ENCODE measurements at places on chromosomes 4 and X.

GRCh38 chrX:36407836-36408235 lies 488.3 kb downstream of the CFAP47 start:
- no peak for DNase-seq

DNA sequence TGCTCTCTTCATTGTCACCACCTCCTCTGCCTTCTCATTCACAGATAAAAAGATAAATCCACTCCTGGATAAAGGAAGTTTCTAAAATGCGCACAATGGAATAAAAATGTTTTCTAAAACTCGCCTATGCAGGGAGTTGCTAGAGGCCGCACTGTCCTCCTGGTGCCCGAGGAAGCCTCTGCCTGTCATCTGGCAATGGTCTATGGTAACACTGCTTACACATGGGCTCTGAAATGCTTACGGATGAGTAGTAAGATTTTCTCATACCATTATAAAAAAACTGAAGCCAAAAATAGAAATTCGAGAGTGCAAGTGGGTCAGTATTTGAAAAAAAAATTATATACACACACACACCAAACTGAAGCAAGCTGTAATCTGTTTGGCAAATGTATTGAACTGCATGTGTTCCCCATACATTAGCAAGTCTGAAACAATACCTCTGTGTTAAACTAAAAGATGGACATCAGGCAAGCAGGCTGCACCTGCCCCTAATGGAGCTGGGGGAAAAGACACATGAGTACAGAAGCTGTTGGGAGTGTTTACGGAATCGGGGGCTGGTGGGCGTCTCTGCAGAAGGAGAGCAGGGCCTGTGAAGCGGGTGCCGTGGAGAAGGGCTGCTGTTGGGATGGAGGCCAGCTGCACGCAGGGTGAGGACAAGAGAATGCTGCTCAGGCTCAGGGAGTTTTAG lies 103.3 kb upstream of the FAT1 start:
- no peak for DNase-seq

GRCh38 chr4:78770091-78770642 lies 6.0 kb upstream of the BMP2K start:
- no peak for DNase-seq

GRCh38 chr4:1166509-1167243 lies 5.7 kb downstream of the SPON2 start:
- no peak for DNase-seq

GRCh38 chr4:7692451-7693236 lies 247.0 kb downstream of the AFAP1 start:
- DNase-seq = no peak
